ENCODE measurements at places on chromosomes 1 and 21.

GRCh38 chr1:168509875-168510791, 33.7 kb downstream of the XCL2 start:
- DNase-seq: peak; percentile 53

DNA sequence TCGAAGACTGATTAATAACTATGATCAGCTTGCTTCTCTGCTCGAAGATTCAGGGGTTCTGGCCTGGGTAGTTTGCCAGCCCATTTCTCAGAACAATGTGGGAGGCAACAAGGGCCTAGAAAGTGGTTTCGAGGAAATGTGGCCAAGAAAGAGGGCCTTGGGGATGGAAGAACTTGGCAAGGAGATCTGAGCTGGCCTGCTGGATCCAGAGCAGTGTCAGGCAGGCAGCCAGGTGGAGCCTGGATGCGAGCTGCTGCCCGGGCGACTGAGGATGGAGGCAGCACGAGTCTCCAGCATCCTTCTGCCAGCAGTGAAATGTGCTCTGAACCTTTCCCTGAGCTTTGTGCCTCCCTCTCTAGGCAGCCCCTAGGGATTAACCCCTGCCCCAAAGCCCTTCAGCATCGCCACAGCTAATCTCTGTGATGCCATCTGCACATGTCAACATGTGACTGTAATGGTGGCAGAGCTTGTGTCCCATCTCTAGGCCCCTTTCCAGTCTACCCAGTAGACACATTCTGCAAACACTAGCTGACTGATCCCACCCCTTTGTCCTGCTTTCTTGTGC, 61.0 kb upstream of the NEK2 start:
- DNase-seq: no peak

GRCh38 chr1:48469616-48470480, 2.2 kb downstream of the SPATA6 start:
- no peak for DNase-seq

GRCh38 chr1:48790397-48790796, 13.7 kb upstream of the BEND5 start:
- peak; percentile 17 for DNase-seq

GRCh38 chr1:216553040-216553439, 129.8 kb upstream of the USH2A start:
- no peak for DNase-seq

GRCh38 chr1:165531021-165531420, 12.8 kb upstream of the LRRC52 start:
- DNase-seq: no peak

DNA sequence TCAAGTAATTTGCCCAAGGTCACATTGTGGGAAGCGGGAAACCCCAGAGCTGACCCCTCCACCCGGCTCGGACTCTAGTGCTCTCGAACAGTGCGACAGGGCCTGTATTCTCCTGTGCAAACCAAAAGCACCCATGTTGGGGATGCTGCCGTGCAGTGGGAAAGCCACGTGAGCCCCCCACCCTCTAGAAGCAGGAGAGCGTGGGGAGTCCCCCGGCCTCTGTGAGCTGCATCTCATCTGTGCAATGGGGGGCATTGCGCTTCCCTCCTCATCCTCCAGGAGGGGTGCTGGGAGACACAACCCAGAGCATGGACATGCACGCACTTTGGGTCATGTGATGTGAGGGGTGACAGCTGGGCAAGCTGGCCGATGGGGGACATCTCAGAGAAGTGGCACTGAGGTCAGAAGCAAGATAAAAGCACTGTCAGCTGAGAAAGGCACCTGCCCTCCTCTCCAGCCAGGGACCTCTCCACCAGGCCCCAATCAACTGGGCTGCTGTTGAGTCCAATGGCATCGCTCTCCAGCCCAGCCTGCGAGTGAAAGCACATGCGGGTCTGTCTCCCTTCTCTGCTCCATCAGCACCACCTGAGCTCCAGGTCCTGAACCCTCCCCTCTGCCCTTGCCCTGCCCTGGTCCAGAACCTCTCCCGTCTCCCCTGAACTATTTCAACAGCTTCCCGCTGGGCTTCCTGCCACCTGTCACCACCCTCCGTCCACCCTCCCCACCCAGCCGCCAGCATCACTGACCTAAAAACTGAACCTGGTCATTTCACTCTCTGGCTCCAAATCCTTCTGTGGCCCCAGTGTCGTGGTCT, 76.4 kb upstream of the IFFO2 start:
- no peak for DNase-seq

- no peak for DNase-seq
Measured at GRCh38 chr1:221877311-221877710, 135.4 kb upstream of the DUSP10 start.

DNA sequence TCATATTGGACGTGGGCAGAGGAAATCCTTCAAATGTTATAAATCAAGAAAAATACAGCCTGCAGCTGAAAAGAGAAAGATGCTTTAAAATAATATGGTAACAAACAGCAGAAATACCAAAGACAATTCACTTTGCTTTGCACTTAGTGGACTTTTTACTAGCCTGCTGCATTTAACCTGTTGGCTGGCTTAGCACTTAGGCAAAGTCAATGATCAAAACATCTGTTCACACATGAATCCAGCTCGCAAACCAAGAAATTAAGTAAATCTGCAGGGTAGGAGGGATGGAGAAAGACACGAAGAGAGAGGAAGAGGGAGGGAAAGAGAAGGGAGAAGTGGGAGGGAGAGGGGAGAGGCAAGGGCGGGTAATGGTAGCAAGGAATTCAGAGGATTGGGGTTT, 103.6 kb upstream of the RAB4A start:
- DNase-seq: no peak

GRCh38 chr1:91148641-91149069, 126.8 kb upstream of the ZNF644 start:
- no peak for DNase-seq

- peak; percentile 94 for DNase-seq
Measured at GRCh38 chr1:28369371-28370238, at the start of gene PHACTR4. TSS of gene PHACTR4 (plus strand) at chr1:28369740. CDS start at chr1:28407448, 37,708 bp downstream.

DNA sequence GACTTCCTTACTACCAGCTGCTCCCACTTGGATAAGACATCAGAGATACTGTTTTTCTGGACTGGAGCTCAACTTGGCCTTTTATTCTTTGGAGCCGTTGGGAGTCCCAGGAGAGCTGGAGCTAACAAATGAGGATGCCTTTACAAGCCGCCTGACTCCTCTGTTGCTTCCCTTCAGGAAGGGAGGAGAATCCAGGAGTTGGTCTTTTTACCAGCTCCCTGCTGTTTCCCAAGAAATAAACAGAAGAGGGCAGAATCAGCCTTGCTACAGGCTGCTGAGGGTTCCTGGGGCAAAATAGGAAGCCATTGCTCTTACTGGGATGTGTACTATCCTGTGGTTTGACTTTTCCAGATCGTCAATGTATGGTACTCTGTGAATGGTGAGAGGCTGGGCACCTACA, 1.5 kb downstream of the EIF3I start:
- DNase-seq: no peak

DNA sequence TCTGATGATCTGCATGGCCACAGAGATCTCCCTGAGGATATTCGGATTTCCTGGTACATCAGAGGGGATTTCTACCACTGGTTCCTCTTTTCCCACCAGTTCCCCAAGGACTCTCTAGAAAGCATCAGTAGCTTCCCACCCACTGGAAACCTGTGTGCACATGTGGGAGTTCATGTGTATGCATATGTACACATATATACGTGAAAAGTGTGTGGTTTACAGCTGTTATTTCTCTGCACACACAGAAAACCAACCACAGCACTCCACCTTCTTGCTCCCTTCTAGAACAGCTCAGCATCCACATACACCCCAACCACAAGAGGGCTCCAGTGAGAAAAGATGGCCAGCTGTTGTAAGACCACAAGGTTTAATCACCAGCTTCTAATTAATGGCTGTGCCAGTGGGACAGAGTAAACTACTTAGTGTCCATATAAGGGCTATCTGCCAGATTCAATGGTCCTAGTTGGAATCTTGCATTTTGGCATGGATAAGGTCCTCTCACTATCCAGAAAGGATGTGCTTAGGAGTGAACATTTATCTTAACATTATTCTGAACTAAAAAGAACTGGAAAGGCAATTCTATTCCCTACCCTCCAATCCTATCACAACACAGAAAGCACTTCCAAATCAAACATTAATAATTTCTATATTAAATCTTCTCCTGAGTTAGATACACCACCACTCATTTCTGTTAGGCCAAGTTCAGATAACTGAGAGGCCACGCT, 24.1 kb downstream of the GPR3 start:
- DNase-seq: no peak

DNA sequence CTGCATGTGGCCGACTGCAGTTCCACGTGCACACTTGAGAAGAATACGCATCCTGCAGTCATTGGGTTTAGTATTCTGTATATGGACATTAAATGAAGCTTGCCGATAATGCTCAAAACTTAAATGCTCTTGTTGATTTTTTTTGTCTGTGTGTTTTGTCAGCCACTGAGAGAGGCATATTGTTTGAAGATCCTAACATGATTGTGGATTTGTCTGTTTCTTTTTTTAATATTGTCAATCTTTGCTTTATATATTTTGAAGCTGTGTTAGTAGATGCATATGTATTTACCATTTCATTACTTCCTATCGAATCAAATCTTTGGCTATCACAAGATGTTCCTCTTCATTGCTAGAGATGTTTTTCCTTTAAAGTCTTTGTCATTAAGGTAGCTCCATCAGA, 73.2 kb downstream of the FHAD1 start:
- no peak for DNase-seq

GRCh38 chr1:218496561-218496960, 151.4 kb downstream of the TGFB2 start:
- DNase-seq: no peak

DNA sequence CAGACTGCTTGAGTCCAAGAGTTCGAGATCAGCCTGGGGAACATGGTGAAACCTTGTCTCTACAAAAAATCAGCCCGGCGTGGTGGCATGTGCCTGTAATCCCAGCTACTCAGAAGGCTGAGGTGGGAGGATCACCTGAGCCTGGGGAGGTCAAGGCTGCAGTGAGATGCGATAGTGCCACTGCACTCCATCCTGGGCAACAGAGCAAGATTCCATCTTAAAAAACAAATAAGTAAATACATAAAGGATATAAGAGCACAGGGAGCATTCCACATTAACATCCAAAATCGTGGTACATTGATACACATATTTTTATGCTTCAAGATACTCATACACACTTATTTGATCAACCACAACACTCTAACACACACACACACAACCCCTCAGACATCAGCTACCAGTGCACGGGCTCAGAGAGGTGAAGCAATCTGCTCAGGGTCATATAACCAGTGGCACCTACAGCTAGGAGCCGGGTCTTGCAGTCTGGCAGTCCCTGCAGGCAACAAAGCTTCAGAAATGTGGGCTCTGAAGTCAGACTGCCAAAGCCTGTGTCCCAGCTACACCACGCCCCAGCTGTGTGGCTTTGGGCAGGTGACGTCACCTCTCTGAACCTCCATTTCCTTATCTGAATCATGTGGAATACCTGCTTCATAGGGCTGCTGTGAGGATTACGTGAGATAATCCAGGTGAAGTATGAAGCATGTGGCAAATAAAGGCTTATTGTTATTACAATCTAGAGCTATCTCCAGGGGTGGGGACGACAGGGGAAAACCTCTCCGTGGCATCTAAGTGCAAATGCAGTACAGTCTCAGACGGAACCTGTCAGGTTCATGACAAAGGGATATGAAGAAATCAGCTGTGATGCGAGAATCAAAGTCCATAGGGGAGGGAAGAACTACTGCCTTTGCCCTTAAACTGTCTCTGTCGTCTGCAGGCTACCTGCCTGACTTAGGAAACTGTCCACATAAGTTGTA, 4.8 kb upstream of the CRYBG2 start:
- no peak for DNase-seq

- DNase-seq: no peak
Measured at GRCh38 chr1:210099921-210100320, 132.7 kb upstream of the SERTAD4 start.

DNA sequence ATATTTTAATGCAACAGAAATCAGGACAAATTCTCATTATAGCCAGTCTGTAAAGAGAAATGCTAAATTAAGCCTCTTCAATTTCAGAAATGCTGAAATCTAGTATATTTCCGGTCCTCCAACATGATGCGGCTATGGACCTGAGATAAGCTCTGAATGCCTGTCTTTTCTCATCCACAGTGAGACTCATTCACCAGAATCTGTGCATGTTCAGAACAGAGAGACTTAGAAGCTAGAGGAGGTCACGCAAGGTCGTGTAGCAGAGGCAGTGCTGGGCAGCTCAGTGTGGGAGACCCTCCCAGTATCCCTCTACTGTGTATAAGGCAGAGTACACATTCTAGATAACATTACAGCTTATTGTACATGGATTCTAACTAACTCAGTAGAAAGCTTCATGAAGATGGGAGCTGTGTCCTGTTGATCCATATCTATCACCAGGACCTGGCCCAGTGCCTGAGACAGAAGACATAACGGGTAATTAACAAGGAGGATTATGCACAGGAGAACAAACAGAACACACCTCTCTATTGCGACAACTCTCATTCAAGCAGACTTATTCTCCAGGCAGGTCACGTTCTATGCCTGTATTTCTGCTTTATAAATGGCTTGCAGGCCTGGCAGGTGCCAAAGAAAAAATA, 97.0 kb upstream of the COA6 start:
- no peak for DNase-seq

GRCh38 chr1:226608699-226609505, 60.3 kb downstream of the STUM start:
- DNase-seq: peak; percentile 85

DNA sequence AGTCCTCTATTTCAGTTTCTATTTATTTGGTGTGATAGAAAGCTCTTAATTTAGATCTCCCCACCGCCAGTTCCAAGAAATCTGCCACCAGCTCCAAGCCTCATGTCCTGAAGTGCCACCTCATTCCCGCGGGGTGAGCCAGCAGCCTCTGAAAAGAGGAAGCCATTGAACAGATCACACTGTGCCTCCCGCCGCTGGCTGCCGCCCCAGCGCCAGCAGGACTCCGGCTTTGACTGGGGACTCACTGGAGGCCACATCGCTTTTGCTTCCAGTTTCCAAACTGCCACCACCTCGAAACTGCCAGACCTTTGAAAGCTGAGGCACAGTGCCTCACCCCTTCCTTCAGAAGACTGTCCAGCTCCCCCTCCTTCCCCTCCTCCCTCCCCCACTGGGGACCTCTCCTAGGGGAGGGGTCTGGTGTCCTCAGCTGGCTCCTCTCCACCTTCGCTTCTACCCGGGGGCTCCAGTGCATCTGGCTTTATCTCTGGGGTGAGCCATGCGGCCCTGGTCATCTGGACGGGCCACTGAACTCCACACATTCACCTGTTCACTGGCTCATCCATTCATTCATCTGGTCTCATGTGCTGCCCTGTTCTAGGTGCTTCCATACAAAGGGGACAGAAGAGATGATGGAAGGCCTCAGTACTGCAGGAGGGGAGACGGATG, 58.9 kb downstream of the VPS26C start:
- DNase-seq: peak; percentile 85

- no peak for DNase-seq
Measured at GRCh38 chr1:228400692-228401454, 5.8 kb downstream of the TRIM11 start.

GRCh38 chr21:42092771-42093170, 21.7 kb downstream of the UMODL1 start:
- no peak for DNase-seq

- DNase-seq: no peak
Measured at GRCh38 chr21:37619464-37619974, 252.9 kb downstream of the DYRK1A start.

DNA sequence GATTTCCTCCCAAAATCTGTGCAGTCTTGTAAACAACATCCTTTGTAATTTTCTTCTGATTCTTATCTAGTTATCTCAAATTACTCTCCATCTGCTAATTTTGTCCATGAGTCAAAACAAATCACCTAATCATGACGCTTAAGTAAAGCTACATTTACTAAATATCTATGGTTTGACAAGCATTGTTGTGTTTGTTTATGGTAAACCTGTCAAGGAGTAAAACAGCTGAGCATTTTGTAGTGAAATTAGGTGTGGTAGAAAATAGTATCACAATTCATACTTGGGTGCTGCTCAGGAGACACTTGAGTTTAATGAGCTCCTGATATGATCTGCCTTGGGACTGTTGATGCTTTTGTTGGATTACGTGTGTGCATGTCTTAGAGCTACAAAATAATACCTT, 11.6 kb downstream of the TIPRL start:
- no peak for DNase-seq

All from GM10248 (cell line).